ENCODE measurements at places on chromosomes 3 and 15. TPM values are rescaled to one million over a fixed set of nuclear protein-coding genes. Genes with fewer than 3 reads are reported as not detected.

RLBP1 gene
- polyA plus RNA-seq: 0.22 TPM

DNA sequence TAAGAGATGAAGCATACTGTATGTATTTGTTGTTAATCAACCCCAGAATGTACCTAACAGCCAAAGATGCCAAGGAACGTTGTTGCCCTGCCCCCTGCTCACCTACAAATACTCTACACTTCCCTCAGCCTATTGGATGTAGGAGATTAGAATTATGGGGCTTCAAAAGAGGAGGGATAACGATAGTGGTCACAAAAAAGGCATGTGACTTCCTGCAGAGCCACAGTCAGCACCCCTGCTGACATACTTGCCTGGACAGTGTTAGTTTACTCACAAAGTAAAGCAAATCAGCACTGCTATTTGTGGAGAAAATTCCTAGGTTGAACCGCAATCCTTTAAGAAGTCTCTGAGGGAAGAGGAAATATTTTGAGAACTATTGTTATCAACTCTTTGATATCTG, 37.9 kb downstream of the PARP15 start:
- no peak for DNase-seq

P2RY1 gene
- polyA plus RNA-seq: not detected

DNA sequence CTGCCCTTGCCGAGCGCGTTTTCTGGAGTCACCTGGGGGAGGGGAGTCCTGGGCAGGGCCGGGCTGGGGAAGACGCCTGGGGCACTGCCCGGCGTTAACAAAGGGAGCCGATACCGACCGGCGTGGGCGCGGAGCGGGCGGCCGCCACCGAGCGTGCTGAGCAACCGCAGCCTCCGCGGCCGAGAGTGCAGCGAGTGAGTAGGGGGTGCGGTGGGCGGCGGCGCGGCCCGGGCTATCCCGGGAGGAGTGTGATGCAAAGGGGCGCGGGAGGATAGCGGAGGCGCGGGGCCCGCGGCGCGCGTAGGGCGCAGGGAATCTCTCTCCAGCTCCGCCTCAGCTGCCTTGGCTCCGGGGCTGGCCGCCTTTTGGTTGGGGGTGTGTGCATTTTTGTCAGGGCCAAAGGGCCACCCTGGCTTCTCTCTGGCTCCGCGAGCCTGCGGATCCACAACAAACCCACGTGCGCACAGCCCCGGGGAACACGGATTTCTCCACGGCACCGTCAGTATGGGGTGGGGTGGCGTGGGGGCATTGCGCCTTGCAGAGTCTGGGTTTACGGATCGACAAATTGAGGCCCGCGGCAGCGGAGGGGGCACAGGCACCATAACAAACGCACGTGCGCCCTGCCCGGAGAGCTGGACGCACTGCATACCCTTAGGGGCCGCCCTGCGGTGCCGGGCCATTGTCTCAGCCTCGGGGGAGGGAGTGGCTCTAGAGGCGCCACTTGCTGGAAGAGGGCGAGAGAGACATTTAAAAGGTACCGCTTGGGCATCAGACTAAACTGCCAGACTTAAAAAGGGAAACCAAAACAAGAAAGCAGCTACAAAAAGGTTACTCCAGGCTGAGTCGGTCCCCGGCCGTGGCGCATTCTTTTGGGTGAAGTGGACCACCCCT, 560 bp downstream of the ST6GAL1 start:
- peak; percentile 71 for DNase-seq

P2RY12 gene
- not detected for polyA plus RNA-seq

DNA sequence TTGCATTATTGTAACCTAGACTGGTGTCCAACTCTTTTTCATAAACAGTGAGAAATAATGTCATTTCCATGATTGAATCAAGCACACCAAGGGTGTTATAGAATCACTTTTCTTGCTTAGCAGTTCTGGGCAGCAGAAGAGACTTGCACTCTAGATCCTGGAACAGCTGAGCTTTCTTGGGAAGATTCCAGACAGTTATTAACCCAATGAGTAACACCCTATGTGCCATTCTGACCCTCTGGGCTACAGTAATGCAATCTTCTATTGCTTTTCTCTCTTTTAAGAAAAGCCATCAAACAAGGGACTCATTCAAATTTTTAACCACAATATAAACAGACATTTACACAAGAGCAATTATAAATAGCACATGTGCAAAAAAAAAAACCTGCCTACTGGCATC, 39.3 kb upstream of the USP3 start:
- DNase-seq: no peak

SHC4 gene
- 0.01 TPM for polyA plus RNA-seq

SLC24A5 gene
- not detected for polyA plus RNA-seq

ACKR4 gene
- 0.07 TPM for polyA plus RNA-seq

- no peak for DNase-seq
Observed at GRCh38 chr3:143998266-143998665, 26.6 kb downstream of the DIPK2A start.

OSBPL10 gene
- 19.5 TPM for polyA plus RNA-seq

DNA sequence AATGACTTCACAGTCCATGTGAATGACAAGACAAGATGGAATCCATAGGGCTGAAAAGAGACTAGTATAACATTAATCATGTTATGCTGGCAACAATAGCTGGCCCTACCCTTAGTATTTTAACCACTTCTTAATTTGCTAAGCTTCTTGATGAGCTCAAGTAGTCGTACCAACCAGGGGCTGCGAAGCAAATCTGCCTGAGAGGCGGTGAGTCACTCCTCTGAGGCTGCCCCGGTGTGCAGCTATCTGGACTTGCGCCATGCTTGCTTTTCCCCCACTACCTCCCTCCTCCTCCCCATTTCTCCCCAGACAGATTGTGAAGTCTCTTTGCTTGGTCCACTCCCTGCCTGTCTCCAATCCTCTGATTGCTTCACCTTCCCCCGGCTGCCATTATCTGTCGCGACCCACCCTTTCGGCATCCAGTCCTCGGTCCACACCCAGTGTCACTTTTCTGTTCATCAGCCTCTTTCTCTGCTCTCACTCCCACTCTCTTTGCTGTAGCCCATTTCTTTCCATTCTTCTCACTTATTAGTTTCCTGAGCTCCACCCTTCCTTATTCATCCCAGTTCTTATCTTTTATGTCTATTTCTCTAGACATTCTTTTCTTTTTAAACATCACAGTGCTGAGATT, 42.7 kb downstream of the DUT start:
- DNase-seq: no peak

DNA sequence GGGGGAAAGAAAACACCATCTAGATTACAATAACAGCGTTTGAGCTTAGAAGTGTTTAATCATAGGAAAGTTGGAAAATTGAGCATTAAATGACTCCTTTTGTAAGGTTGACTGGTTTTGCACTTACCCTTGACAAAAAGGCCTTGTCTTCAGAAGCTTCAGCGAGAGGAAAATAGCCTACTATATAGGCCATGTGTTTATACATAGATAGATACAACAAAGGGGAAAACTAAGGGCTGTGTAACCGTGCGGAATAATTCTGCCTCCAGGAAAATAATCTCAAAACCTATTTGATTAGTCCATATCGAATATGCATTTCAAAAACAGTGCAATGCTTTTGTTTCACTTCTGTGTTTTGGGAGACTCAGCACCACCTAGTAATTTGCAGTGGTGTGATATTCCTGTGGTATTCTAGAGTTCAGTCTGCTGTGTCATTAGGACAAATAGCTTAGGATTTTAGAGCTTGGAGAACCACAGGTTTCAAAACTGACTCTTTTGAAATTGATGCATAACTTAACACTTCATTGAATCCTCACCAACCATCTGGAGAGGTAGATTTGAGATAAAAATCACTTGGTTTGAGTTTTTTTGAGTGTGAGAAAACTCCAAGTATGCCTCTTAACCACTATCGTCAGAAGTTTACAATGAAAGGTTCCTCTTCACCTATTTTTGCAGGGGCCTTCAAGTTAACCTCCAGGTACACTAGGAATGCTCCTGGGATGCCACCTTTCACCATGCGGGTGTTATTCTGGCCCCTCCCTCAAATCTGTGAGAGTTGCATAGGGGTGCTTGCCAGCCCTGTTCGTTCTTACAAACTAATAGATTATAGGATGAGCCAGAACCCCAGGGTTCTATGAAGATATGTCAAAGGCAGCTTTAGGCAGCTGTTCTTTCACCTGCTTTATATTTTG, 1.9 kb downstream of the ARHGAP31 start:
- no peak for DNase-seq

P3H2 gene
- polyA plus RNA-seq: not detected

DNA sequence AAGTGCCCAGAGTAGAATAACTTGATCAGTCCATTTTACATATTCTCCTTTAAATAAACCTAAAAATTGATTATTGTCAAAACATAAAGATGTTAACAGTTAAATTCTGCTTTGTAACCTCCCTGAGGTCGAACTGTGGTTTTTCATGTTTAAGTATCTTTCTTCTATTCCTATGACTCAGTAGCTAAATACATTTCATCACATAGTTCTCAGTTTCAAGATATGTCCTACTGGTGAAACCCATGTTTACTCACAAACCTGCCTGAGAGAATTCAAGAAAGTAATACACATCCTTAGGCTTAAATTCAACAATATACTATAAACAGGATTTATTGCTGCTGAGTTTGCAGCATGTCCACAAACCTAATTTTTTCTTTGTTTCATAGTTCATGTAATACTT, 692.9 kb downstream of the ZPLD1 start:
- DNase-seq: no peak

Measured in HepG2 (cell line).